Activated CD4-positive, alpha-beta T cell treated with anti-CD3 and anti-CD28 coated beads for 1 hour (primary cell): ENCODE measurements at places on chromosomes 12 and 14.

DNA sequence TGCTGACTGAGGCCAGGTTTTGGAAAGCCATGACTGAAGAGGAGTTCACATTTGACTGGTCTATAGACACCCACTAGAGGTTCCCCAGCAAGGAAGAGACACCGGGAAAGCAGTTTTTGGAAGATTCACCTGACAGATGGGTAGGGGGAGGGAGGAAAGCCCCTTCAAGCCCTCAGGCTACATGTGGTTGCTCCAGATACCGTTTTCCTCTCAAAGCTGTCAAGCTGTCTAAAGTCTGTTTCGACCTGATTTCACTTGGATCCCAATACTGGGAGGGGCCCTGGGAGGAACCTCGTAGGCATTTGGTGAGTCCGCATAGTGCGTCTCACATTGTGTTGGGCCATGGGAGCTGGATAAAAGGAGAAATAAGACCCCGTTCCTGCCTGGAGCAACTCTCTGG lies 1.7 kb upstream of the LRP1 start:
- DNase-seq, result no peak

DNA sequence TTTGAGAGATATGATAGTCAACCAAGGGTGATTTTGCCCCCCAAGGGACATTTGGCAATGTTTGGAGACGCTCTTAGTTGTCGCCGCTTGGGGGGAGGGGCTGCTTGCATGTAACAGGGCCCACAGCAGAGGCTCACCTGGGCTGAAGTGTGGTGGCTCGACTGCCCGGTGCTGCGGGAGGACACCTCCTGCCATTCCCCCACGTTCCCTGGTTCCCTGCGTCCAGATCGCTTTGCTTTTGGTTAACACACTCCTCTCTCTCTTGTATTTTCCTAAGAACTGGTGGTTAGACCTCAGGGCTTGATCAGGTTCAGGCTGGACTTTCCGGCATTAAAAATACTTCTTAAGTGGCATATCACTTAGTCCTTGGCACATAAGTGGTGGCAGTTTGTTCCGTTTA lies 18.9 kb downstream of the PPP2R5C start:
- DNase-seq, result no peak

DNA sequence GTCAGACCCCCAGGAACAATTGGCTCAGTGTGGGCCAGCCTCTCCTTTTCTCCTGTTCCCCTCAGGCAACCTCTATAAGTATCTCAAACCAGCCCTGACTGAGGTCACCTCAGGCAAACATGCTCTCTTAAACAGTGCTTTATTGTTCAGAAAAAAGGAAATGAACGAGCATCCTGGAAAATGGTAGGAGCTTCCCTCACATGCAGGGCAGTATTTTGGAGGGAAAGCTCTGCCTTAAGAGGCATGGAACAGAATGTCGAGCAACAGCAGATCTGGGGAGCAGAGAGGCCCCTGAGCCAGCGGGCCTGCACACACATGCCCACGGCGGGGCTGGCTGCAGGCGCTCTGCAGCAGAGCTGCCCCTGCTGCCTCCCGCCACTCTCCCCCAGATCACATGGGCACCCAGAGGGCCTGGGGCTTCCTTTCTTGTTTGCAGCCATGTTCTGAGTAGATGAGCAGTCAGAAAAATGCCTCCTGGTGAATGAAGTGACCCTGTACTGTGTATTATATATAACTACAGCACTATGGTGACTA lies 42.0 kb downstream of the MOK start:
- no peak for DNase-seq

GRCh38 chr12:124537525-124538193 lies 29.8 kb downstream of the NCOR2 start:
- no peak for DNase-seq

DNA sequence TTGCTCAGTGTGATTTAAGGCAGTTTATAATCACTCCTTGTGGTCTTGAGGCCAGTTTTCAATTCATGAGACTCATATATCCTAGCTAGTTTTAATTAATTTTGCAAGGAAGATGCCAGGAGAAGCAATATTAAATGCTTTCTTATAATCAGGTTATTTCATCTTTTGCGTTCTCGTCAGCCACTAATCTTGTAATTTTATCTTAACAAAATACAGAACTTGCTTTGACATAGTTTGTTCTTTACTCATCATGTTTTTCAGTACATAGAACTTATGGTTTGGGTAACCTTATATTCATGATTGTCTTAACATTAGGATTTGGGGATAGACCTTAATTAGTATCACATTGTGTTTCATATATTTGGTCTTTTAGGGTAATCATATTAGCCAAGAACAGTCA lies 76.0 kb downstream of the LIN52 start:
- no peak for DNase-seq

- no peak for DNase-seq
Measured at GRCh38 chr12:118034429-118035189, 18.1 kb downstream of the RFC5 start.

GRCh38 chr12:102029141-102029540 lies 32.6 kb downstream of the WASHC3 start:
- no peak for DNase-seq

DNA sequence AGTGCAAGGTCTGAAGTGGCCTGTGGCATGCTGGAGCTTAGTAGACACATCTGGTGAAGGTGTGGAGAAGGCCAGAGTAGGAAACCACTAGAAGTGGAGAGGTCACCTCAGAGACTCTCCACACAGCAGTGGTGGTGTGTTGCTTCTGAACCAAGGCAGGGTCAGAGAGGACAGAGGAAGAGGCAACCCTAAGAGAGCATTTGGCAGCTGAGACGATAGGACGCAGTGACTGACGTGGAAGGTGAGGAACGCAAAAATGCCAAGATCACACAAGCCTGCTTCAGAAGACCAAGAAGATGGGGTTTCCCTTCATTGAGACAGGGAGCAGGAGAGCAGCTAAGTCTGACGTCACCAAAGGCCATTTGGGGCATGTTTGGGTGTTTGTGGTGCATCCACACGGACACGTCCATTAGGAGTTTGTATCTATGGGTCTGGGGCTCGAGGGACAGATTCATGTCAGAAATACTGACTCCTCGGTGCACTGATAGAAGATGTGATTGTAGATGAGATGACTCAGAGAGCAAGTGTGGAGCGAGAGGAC lies 338.1 kb downstream of the CACNA1C start:
- DNase-seq, result no peak

DNA sequence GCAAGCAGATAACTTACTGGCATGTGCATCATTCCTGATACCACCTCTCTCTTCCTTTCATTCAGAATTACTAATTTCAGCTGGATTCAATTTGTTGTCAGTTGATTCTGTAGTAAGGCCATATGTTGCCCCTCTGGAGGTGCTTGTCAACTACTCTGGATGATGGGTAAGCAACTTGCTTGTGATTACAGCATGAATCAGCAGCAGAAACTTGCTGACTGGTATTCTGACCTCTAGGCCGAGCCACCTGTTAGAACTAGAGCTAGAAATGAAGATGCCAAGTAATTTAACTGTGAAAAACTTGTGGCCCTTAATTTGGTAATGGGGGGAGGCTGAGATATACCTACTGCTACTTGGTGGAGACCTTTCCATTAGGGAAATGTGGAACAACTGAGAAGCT lies 5.1 kb downstream of the RNF10 start:
- DNase-seq, result no peak

- no peak for DNase-seq
Measured at GRCh38 chr14:97924922-97925613, 1127.9 kb downstream of the VRK1 start.

DNA sequence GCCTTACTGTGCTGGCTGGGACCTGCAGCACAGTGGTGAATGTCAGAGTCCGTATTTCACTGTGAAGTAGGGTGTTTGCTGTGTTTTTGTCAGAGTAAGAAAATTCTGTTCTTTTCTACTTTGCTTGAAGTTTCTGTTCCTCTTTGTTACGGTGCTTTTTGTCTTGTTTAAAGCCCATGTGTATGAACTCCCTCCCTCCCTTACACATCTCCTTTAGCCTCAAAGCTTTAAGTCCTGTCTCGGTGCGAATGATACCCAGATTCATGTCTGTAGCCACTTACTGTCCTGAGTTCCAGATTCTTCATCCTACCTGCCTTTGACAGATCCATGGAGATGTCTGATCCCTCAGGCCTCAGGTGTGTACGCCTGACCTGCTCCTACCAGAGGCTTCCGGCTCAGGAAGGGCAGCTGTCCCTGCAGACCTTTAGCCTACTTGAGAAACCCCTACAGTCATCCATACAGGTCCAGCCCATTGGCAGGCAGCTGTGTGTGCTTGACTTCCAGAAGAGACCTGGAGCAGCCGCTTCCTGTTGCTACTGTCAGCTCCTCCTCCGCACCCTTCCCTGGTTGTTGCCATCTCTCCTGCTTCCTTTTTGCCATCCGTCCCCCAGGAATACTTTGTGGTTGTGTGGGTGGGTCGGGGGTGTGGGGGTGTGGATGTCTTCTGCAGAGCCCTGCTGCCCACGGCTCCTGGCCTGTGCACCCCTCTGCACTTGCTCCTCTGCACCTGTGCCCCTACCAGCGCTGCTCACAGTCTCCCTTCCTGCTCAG lies 72.9 kb downstream of the DDX51 start:
- no peak for DNase-seq

DNA sequence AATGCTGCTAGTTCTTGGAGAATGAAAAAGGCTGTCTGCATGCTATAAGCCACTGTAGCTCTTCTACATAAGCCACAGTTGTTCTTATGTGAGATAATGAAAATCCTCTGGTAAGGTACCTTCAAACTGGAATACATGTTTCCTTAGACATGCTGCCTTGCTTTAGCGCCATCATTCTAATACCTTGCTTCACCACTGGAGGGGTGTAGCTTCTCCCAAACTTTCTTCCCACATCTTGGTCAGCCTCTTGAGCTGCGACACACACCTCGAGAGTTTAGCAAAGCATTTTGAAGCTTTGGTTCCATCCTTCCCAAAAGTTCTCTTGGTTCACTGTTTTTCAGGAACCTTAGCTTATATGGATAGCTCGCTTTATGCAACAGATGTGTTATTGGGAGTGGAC lies 69.5 kb downstream of the NKX2-1 start:
- no peak for DNase-seq

- no peak for DNase-seq
Measured at GRCh38 chr14:69674546-69675244, 63.3 kb downstream of the SUSD6 start.

DNA sequence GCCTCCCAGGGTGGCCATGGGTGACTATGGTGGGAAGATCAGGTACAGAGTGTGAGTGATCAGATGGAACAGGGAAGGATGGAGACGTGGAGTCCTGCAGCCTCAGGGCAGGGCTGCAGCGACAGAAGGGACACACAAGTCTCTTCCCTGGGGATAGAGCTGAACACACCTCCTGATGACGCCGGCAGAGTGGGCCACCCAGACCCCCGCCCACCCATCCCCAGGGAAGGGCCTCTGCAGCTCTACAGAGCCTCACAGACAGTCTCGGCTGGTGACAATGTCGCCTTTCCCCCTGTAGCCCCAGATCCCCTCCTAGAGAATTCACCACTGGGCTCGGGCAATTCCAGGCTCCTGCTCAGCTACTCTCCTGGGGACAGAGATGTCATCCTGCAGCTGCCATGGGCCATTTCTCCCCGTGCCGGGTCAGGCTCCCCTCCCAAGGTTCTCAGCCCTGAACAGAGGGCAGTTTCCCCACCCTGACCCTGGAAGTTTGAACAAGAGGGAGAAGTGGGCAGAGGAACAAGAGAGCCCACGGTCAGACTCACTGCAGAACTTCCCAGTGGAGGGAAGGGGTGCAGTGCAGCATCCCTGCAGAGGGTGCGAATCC lies 115.7 kb downstream of the NCOR2 start:
- no peak for DNase-seq

DNA sequence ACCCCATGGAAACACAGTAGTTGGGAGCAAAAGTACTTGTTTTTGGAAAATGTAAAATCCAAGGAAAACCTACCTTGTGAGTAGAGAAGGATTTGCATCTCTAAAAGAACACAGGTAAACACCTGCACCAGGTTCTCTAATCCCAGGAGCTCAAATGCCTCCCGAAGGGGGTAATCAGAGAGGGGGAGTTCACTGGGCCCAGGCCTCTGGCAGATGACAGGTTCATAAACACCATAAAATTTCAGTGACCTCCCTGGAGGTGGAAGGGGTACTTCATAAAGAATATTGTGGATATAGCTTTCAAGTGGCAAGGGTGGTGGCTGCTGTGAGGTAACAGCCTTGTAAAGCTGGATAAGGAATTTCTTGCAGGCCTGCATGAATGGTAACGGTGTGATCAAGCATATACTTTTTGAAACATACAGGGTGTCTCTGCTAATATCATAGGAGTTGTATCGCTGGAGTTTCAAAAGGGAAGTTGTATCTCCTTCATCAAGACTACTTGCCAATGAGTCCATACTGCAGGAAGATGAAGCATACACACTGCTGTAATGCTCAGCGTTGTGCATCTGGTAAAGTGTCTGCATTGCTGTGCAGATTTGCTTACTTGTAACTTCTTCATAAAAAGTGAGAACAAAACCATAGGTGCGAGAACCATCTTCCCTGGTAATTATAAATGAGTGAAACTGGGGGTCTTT lies 111.3 kb downstream of the DENND5B start:
- no peak for DNase-seq

GRCh38 chr12:78530100-78530765 lies 334.3 kb upstream of the SYT1 start:
- DNase-seq, result no peak

GRCh38 chr12:42932936-42933335 lies 343.4 kb upstream of the PRICKLE1 start:
- DNase-seq, result no peak

DNA sequence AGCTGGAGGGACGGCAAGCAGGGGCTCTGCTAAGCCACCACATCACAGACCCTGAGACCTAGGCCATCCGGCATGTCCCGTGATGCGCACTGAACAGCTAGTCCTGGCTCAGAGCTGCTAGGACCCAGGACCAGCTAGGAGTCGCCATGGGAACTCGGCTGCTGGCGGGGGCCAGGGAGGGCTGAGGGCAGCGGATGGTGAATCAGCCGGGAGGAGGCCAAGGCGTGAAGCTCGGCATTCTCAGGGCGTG lies 5.1 kb downstream of the AHNAK2 start:
- no peak for DNase-seq

DNA sequence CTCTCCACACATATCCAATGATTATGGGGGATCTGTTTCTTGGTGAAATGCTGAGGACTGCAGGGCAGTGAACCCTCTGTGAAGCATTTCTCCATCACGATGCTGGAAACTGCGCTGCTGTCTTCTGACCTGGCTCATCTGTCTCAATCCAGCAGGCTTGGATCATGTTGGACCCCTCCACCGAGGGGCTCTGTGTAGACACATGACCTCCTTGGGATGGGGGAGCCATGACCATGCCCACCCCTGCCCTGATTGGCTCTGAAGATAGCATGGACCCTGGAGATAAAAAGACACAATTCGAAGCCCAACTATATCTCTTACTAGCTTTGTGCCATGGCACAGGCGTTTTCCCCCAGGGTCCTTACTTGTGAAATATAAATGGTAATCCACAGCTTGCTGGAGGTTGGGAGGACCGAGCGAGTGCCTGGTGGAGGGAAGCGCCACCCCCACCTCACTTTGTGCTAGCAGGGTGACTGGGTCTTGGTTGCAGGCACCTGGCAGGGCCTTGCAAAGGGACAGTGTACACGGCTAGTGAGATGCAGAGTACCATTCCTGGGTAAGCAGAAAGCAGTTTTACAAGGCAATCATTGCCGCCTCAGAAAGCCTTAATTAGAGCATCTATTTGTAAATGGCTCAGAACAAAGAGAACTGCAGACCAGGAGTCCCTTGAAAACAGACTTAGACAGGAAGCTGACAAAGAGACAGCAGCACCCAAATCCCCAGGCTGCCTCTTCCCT lies 2.4 kb upstream of the KRT83 start:
- DNase-seq, result no peak
